SJSA1 (cell line): ENCODE measurements at places on chromosomes 2 and 18.

DNA sequence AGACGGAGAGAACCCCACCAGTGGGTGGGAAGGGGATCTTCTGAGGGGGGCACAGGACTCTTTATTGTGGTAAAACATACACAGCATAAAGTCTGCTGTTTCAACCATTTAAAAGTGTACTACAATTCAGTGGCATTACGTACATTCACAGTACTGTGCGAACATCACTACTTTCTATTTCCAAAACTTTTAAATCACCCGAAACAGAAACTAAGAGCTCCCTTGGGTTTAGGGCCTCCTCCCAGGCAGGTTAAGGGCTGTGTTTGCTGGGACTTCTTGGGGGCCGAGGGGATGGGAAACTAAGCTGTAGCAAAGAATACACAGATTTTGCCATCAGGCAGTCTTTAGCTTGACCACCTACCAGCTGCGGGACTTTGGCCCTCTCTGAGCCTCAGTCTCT is 242.0 kb downstream of the HAUS1 start:
- DNase-seq = no peak

- no peak for DNase-seq
Measured at GRCh38 chr2:142786918-142787702, 90.4 kb upstream of the KYNU start.

- DNase-seq = no peak
Measured at GRCh38 chr2:209523041-209523740, 99.3 kb downstream of the MAP2 start.

DNA sequence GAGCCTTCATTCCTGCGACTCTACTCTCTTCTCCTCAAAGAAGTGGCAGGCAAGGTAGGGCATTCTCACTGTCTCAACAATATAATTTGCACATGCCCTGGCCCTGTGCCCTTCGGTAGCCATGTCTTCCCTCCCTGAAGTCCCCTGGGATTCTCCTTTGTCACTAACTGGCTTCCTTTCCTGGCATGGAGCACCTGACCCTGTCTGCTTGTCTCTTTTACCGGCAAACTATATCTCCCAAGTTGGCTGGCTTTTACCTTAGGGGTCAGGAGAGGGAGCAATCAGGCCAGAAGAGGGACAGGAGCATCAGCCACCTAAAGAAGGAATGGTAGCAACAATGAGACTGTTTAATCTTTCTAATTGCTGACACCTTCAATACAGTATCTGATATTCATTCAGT is 51.9 kb upstream of the RMDN2 start:
- DNase-seq = no peak

DNA sequence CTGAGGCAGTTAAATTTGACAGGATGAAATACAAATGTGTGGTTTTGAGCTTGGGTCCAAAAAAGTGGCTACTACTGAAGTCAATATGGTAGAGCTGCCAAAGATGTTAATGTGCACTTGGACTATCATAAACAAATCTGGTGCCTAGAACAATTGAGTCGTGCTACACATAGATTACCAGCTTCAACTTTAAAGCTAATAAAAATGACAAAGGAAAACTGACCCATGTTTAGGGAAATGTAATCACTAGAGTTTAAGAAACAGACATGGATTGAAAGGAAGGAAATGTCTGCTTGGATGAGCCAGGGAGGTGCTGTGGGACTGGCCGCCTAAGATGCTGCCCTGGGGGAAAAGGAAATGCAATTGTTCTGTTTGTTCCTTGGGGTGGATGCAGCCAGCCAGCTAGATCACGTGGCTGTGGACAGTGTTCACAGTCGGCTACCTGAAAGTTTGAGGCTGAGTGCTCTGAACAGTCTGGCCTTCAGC is 36.6 kb downstream of the CYB5A start:
- DNase-seq = peak; percentile 46

GRCh38 chr2:209495855-209496585 is 72.2 kb downstream of the MAP2 start:
- peak; percentile 93 for DNase-seq

DNA sequence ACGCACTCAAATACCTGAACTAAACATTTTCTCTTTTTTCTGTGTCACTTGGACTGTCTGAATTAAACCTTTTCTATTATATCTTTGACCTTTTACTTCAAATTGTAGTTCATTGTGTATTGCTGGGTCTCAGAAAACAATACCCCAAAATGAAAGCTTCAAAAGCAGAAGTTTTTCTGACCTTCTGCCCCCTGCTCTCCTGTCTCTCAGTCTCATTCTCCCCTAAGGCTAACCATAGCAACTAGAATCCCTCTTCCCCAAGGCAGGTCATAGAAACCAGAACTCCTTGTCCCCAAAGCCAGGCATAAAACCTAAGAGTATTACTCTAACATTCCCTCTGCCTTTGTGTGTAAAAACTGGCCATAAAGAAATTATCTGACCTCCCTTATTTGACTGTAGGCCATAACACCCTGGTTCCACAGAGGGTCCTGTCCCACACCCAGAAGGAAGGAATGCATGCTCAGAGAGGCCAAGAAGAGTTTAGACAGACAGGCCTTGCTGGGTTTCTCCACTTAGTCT is 93.5 kb upstream of the B3GNT2 start:
- DNase-seq = no peak

DNA sequence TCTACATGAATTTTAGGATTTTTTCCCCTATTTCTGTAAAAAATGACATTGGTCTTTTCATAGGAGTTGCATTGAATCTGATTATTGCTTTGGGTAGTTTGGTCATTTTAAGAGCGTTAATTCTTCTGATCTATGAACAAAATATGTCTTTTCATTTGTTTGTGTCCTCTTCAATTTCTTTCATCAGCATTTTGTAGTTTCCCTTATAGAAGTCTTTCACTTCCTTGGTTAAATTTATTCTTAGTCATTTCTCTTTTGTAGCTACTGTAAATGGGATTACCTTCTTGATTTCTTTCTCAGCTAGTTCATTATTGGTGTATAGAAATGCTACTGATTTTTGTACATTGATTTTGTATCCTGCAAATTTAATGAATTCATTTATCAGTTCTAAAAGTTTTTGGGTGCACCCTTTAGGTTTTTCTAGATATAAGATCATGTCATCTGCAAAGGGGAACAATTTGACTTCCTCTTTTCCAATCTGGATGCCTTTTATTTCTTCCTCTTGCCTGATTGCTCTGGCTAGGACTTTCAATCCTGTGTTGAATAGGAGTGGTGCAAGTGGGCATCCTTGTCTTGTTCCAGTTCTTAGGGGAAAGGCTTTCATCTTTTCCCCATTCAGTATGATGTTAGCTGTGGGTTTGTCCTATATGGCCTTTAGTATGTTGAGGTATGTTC is 36.6 kb upstream of the AAK1 start:
- DNase-seq = no peak

DNA sequence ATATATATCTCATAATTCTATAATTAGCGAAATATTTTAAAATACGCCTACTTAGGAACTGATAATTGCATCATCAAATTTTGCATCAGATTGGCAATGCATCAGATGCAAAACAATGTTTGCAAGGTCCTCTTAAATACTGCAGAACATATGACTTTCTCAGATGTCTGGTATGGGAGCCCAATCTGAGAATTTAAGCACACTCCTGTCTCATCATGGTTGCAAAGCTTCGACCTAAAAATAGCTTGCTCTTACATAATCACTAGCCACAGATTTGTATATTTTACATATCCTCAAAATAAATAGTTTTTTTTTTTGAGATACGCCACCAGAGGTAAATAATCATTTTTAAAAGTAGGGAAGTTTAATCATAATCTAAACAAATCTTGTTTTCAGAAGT is 123.2 kb downstream of the CABYR start:
- DNase-seq = no peak

DNA sequence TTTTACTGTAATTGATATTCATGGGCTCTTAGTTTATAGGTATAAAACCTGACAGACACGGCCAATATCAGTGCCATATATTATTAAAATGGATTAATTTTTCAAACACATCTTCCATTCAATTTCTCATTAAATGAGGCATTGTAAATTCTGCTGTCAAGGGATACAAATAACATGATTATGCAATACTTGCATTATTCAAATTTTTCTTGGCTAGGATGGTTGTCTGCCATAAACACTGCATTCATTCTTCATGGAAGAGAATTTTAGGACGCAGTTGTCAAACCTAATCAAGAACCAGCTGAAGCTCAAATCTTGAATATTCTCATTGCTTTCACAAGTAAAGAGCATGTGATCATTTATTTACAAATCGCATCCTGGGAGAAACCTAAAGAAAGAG is 255.6 kb downstream of the RDH14 start:
- no peak for DNase-seq

DNA sequence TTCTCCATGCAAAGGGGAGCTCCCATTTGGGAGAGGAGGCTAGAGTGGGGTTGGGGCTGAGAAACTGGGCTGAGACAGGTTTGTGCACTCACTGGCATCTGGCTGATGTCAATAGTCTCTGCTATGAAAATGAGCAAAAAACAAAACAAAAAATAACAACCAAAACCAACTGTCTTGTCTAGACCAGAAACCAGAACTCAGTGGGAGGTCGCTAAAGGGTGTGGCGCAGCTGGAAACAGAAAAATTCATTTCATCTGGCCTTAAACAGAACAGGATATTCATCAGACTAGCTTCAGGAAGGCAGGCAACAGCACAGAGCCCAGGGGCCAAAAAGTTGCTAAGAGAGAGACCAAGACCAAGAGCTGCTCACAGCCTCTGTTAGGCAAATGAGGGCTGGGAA is 126.1 kb downstream of the THNSL2 start:
- DNase-seq = peak; percentile 11

GRCh38 chr2:38997781-38998180 is 108.1 kb downstream of the ARHGEF33 start:
- peak; percentile 68 for DNase-seq

DNA sequence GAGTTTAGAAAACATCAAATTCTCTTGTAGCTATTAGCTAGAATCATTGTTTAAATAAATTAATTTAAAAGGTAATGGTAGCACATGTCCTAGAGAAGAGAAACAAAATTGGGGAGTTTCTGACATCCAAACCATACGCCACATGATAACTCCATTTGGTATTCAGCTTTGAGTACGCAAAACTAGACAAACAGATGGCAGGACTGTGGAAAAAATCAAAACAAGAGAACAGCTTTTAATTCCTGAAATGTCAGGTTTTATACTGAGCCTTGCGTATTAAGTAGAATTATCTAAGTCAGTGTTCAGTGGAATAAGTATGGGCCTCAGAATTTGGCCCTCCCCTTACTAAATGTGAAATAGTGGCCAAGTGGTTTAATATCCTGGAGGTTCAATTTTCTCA is 82.4 kb upstream of the PDE1A start:
- no peak for DNase-seq
